ENCODE measurements at places on chromosomes 4 and X.

GRCh38 chrX:120023259-120023658 is 54.2 kb downstream of the RHOXF2B start:
- DNase-seq = no peak

DNA sequence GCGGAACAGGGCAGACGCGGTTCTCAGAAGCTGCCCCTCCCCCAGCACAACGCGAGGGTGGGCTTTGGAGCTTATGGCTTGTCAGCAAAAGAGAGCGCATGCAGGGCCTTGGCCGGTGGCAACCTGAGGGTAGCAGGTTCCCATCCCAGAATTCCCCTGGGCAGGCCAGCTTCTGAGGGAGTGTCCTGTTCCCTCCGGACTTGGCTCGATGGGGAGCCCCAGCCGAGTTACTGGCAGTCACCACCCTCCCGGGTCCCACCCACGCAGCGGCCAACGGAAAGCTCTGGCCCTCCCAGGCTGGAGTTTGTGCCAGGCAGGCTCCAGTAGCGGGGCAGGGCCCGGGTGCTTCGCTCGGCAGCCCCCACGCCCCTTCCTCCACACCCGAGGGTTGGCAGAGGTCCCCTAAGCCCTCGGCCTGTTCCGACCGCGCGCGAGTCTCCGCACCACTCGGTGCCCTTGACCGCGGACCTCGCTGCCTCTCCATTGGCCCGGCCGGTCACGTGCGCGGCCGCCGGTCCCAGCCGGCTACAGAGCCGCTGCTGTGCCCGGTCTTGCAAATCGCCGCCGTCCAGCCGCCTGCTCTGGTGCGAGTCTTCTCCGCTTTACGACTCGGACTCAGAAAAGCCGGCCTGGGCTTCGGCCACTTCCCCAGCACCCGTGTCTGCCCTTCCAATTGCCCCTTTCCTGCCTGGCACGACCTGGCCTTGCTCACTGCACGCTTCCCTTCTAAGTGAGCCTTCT is 20.9 kb upstream of the MTM1 start:
- no peak for DNase-seq

DNA sequence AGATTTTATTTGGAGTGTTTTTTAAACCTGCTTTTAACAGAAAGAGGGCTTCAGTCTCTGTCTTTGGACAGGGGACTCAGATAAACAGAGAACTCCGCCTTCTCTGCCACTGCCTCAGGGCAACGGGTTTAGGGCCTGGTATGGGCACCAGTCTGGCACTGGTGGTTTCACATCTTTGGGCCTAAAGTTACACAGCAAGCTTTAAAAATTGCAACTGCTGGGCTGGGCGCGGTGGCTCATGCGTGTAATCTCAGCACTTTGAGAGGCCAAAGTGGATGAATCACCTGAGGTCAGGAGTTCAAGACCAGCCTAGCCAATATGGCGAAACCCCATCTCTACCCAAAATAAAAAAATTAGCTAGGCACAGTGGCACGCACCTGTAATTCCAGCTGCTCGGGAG is 10.3 kb upstream of the NAT8L start:
- DNase-seq = no peak

DNA sequence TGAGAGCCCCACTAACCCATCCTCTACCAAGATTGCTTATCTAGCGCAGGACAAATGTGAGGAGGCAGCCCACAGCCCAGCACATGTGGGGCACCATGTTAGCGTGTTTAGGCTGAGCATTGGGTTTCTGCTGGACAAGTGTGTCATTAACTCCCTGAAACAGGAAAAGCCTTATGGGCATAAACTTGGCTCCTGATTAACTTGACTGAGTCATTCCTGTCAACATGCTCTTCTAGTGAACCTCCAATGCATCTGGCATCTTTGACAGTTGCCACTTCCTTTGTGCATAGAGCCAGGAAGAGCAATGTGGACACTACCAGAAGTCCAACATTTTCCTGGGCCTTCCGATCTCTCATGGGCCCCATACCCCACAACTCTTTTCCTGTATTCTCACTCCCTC is 2.5 kb downstream of the SPIN2A start:
- no peak for DNase-seq

DNA sequence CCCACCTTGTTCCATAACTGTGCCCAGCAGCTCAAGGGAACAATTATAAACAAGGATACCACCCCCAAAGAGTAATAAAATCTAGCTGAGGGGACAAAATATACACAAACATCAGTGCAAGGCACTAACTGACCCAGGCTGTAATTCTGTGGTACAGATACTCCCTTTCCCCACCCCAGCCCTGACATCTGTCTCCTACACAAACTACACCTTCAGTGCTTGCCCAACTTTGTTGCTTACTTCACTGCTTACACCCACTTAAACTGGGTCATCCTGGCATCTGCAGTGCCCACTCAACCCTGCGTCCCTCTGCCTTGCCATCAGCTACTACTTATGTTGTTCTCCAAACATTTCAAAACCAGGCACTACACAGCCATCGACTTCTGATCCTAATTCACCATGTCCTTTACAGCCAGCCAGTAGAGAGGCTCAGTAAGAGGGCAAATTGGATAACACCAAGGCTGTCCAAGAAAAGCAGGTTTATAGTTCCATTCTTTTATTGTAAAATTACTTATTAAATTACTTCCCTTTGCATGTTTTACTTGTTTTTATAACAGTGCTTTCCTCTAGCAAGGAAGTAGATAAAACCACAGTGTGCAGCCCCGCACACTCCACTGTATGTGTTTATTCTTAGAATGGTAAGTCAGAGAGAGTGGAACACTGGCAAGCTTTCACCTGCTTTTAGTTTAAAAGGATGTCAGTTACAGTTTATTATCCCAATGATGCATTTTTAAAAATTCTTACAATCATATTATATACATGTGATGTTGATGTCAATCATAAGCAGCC is 149.6 kb downstream of the INPP4B start:
- DNase-seq = no peak

DNA sequence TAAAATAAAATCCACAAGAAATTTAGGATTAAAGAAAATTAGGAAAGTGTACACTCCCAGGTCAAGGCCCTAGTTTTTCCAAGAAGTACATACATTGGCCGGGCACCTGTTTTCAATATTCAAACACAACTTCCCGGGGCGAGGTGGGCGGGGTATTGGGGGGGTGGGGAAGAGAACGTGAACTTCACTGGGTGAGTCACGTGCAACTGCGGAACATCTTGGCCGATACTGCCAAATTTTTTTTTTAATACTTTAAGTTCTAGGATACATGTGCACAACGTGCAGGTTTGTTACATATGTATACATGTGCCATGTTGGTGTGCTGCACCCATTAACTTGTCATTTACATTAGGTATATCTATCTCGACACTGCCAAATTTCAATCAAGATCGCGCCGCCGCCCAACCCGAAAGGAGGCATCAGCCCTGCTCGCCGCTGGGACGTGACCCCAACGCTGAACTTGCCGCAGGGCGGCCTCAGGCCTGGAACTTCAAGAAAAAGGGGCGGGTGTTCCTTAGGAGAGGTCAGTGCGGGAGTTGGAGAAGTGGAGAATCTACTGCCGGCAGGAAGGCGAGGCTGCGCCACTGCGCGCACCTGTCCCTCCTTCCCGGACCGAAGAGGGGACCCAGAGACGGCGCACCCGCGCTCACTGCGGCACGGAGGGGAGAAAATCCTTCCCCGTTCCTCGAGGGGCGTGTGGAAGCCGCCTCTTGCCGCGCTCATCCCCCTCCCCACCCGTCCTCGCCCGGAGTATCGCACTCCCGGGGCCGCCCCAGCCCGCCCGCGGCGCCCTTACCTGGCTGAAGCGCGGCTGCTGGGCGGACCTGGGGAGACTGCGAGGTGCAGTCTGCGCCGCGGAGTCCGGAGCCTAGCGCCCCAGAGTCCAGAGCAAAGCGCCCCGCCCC is at the start of gene TEC:
TSS of gene TEC (minus strand) at position 883 of the 905 bp plus-strand sequence. CDS start 41,224 bp downstream, outside the sequence.
- no peak for DNase-seq

All from NCI-H446 (cell line).